Activated CD4-positive, alpha-beta T cell treated with anti-CD3 and anti-CD28 coated beads, Interleukin-2, Interleukin-4, amounts not matched to agents 100 ng/mL and 50 ng/mL, durations not matched to agents 16 hours and 8 hours (primary cell): ENCODE measurements at places on chromosomes 2 and 18.
A peak's percentile ranks its signal among the peaks of the same experiment; 100 is the strongest.

DNA sequence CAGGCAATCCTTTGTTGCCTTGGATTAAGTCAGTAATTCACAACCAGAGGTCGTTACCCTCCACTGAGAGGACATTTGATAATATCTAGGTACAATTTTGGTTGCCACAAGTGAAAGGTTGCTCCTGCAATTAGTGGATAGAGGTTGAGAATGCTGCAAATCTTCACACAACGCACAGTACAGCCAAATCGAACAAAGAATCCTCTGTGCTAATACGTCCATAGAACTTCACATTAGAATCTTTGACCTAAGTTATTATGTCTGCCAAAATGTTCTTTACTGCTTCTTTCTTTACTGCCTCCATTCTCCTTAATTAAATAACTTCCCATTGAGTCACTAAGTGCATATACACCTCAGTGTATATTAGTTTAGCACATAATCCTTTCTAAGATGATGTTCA is 879.5 kb downstream of the TRIB2 start:
- DNase-seq, result no peak

DNA sequence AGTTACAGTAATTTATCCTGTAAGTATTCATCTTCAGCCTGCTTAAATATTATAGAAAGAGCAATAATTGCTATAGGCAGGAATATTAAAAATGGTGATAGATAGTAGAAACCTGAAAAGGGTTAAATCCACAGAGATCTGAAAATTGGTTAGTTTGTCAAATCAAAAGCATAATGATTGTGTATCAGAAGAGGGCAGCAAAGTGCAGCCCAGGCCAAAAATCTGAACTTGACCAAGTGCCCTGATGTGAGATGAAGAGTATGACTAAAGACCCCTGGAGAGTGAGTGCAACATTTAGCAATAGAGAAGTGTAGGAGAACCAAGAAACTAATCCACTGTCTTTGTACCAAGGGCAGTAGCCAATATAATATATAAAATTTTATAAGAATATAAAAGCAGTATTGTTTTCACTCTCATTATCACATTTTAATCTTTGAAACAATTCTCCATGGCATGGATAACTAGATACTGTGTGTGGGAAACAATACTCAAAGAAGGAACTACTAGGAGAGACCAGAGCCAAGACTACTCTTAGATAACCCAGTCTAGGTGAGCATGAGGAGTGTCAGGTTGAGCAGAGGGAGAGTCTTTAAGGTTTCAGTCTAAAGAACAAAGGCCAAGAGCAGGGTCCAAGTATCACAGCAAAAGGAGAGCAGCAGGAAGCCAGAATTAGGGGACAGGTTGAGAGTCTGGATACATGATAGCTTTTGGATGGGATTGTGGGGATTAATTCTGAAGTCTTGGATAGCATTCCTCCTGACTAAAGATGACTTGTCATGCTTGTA is 148.7 kb downstream of the CALCRL start:
- DNase-seq, result no peak

- no peak for DNase-seq
These were observed 106.3 kb downstream of the RNF144A start for GRCh38 chr2:7023542-7023941.

- DNase-seq, result peak; percentile 55
These were observed 177.2 kb downstream of the MYO3B start for GRCh38 chr2:170354855-170355780.

DNA sequence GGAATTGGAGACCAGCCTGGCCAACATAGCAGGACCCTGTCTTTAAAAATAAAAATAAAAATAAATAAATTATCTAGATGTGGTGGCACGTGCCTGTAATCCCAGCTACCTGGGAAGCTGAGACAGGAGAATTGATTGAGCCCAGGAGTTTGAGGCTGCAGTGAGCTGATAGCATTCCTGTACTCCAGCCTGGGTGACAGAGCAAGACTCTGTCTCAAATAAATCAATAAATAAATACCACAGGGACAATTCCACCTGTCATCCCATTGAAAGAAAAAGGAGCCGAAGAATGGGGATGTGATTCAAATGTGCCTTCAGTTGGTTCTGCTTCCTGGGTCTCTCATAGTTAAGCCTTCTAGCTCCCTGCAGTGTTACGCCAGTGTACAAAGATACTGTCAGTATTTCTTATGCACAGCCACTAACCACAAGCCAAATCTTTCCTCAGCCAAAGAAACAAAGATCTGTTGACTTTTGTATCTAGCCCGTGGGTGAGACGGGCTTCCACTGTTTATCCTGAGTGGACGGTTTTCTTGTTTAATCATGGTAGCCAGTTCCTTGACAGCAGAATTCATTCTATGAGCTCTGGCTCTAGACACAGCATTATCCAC is 12.6 kb downstream of the LGALSL start:
- DNase-seq, result no peak

DNA sequence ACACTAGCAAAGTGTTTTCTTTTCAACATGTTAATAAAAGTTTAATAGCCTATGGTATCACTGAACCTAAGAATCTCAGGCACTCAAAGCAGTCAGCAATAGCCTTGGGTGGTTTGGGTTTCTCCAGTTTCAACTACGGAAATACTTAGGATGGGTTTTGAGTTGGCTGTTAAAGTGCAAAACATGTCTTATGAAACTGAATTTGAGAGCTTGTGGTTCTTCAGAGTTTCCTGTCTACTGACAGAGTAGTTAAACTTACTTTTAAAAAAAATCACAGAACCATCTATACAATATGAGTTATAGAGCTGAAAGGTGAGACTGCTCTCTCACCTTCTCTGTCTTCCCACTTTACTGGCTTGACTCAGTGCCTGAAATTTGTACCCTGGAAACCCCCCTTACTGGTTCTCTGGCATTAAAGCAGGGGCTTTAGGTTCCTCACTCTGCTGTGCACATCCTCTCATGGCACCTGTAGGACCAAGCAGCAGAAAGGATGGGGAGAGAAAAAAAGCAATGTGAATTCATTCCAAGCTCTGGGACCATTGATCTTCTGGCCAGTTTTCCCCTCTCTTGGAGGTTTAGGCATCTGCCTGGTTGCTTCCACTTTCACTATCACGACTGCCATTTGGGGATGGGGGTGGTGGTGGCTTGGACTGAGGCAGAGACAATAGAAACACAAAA is 18.1 kb downstream of the CCDC141 start:
- peak; percentile 82 for DNase-seq

DNA sequence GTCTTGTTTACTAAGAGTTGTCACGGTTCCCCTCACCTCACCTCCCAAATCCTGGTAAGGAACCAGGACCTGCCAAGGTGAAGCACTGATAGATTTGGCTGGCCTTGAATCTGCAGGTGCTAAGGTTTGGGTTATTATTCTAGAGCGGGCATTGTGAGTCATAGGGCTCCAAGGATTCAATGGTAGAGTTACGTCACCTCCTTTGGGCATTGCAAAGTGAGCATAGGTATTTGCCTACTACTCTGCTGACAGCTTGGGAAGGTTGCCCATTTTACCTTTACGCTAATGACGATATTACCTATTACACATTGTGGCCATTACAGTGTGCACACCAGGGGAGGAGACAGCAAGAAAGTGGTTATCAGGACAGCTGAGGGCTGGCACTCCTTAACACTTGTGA is 59.3 kb downstream of the SETBP1 start:
- DNase-seq, result no peak

DNA sequence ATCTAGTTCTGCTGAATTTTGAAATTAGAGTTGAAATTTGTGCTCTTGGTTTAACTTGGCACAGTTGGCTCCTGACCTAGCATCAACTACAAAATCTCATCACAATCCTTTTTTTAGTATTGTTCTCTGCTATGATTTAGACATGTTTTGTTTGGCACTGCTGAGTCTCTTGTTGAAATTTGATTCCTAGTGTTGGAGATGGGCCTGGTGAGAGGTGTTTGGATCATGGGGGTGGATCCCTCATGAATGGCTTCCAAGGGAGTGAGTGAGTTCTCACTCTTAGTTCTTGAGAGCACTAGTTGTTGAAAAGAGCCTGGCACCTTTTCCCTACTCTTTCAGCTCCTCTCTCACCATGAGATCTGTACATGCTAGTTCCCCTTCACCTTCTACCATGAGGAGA is 605.6 kb upstream of the SLC39A10 start:
- DNase-seq, result no peak

DNA sequence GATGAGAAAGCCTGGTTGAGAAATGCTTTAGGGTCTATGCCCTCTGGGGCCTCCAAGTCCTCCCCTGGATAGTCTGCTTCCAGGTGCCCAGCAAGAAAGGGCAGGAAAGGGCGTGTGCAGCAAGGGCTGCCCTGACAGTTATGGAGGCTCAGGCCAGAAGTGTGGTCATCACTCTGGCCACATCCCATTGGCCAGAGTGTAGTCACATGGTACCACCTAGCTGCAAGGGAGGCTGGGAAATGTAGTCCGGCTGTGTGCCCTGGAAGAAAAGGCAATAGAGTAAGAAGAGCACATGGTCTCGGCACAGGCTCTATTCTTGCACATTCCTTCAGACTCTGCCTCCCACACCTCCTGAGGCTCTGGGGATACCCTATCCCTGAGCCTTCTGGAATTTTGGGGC is 35.7 kb downstream of the ODC1 start:
- peak; percentile 70 for DNase-seq

DNA sequence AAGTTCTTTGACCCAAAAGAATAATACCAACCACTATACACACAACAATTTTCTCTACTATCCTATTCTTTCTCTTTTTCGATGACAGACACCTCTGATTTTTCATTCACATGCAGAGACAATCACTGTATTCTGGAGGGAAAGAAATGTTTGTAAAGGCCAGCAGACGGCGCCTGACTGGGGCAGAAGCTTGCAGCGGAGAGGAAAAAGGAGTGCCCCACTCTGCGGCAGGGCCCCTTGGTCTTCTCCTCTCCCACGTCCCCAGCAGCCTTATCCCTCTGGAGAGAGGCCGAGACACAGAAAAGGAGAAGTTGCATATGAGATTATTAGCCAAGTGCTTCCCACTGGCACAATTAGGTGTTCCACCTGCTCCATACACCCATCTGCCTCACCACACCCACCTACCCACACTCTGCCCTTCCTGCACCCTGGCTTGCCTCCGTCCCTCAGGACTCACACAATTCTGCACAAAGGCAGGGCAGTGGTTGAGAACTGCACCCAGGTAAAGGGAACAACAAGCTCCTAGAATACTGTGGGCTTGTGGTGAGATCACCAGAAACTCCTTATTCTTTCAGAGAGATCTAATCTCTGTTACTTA is 687.3 kb downstream of the NRXN1 start:
- DNase-seq, result no peak

- no peak for DNase-seq
These were observed 50.7 kb downstream of the ADAM23 start for GRCh38 chr2:206494061-206494460.

DNA sequence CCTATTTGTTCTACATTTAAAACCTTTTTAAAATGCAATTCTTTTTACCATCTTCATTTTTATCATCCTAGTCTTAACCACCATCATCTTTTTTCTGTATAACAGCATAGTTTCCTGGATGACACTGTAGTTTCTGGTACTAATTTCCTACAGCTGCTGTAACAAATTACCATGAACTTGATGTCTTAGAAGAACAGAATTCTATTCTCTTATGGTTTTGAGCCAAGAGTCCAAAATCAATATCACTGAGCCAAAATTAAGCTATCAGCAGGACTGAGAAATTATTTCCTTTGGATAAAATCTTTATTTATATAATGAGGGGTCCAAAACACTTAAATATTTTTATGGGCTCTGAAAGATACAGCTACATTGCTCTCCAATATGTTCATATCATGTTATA is 539.3 kb downstream of the METTL4 start:
- no peak for DNase-seq

- DNase-seq, result peak; percentile 75
These were observed 44.9 kb downstream of the RBBP8 start for GRCh38 chr18:22977847-22978701.

DNA sequence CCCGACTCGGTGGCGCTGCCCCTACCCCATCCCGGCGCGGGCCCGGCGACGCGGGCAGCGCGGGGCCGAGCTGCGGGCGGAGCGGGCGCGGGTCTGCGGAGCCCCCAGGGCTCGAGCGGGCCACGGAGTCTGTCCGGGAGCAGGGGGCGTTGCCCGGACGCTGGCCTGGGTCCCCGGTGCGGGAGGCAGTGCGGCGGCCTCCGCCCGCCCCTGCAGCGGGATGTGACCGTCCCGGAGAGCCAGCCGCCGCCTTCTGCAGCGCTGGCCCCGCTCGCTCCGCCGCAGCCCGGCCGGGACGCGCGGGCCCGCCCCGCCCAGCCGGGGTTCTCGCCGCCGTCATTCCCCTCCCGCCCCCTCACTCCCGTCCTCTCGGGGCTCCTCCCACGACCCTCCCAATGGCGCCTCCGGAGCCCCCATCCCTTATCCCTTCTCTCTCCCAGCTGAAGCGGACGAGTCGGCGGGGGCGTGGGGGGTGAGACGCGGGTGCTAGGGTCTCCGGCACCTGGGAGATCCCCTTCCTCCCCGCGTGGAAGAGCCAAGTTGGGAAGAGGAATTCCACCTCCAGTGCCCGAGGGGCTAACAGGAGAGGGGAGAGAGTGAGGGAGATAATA is at the start of gene FNDC4:
Gene FNDC4, minus strand, starts transcription at position 257 of the 611 bp plus-strand sequence. CDS start 521 bp downstream, outside the sequence.
- DNase-seq, result no peak

DNA sequence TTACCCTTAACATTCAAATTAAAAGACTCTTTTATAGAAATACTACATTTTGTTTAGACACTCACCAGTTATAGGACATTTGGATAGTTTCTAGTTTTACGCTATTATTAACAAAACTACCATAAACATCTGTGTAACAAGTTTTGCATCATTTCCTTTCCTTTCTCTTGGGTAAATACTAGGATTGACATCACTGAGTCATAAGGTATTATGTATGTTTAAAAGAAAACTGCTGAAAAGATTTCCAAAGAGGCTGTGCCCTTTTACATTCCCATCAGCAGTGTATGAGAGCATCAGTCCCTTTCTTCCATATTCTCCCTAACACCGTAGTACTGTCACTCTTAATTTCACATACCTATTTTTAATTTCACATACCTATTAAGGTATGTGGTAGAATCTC is 130.6 kb downstream of the USP34 start:
- DNase-seq, result no peak

DNA sequence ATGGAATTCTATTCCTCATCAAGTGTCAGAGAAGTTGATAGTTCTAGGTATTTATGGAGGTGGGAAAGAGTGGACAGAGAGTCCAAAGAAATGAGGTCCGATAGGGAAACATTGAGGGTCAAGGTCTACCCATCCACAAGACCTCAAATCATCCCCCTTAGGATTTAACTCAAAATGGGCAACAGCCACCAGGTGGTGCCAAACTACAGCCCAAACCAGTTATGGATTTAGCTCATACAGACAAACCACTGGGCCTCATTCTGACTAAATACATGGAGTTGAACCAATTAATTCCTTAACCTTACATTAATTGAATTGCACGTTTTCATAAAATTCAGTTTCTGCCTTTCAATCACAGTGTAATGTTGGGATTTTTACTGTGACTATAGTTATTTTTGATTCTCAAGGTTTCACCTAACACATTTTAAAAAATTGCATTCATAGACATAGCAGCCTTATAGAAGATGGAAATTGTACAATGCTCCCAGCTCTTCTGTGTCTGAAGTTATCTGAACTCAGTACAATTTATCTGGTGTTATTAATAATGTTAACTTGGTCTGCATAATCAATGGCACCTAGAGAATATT is 98.2 kb upstream of the HNMT start:
- DNase-seq, result peak; percentile 30

- no peak for DNase-seq
These were observed 45.6 kb upstream of the TMEM178A start for GRCh38 chr2:39620067-39620466.
